ENCODE measurements at places on chromosomes 16 and 17.

GRCh38 chr16:73113336-73113735 lies 65.4 kb upstream of the ZFHX3 start:
- no peak for DNase-seq

DNA sequence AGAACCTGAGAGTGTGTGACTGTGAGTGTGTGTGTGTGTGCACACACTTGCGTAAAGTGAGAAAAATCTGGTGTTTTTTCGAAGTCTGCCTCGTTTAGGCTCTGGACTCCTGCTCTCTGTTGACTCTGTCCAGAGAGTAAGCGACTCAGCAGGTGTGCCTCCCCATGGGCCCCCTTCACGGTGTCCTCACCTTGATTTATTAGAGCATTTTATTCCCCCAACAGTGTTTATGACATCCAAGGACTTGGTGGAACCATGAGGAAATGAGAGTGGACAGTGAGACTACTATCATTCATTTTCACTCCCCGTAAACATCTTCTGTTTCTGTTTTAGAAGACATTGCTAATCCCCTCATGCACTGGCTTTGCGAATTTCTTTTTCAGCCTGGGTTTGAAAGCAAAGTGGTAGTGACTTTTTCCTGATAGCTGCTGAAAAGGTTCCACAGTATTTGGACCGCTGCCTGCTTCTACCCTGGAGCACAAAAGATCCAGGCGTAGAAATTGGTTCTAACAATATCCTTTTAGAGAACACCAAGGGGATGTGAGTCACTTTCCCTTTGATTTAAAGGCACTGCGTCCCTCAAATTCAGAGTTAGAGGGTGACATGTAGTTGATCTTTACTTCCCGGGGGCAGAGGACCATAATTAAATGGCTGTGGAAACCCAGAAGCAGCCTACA lies 218.2 kb downstream of the WWOX start:
- no peak for DNase-seq

GRCh38 chr16:55529018-55529417 lies 20.1 kb downstream of the LPCAT2 start:
- DNase-seq: no peak

DNA sequence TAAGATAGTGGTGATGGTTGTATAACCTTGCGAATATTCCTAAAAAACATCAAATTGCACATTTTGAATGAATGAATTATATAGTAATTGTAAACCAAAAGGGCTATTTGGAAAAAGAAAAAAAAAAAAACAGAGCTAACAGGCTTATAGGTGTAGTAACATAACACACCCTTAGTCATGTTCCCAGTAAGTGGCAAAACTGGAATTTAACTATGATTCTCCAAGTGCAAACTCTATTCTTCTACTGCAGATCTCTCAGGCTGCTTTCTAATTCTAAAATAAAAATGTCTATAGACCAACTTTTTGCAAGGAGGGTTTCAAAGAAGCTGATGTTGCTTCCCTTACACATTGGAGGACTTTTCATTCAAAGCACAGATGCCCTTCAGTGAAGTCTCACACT lies 293.2 kb upstream of the MON1B start:
- no peak for DNase-seq

GRCh38 chr17:1872976-1873375 lies 43.2 kb downstream of the RPA1 start:
- DNase-seq: no peak

DNA sequence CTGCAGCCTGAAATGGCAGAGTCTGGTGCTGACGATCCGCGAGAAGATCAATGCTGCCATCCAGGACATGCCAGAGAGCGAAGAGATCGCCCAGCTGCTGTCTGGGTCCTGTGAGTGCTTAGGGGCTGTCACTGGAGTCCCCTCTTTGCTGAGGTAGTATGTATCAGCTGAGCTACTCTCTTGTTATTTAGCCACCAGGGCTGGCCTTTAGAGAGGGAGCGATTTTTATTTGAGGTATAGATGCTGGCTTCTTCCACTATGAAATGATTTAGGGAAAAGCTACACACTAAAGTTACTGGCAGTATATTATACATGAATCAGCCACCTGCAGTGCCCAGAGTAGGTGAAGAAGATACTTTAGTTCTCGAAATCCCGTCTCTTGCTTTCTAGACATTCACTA lies 2.6 kb downstream of the CDK5RAP3 start:
- DNase-seq: no peak

GRCh38 chr17:12118617-12119016 lies 97.9 kb downstream of the MAP2K4 start:
- DNase-seq: no peak

- no peak for DNase-seq
Observed at GRCh38 chr16:30005341-30006094, 5.3 kb downstream of the DOC2A start.

Data from activated gamma-delta T cell treated with Interleukin-2 at 50 U/mL for 16 hours (primary cell).